ENCODE measurements at places on chromosomes 3 and 15. TPM values are rescaled to one million over a fixed set of nuclear protein-coding genes. Genes with fewer than 3 reads are reported as not detected.

The ITGA11 gene
- 0.71 TPM for total RNA-seq

The POPDC2 gene
- total RNA-seq = 2.3 TPM

The CCNB2 gene
- total RNA-seq = 36.9 TPM

The OSTN gene
- total RNA-seq = 3.5 TPM

The MAP1A gene
- total RNA-seq = 35.6 TPM

The FHIT gene
- total RNA-seq = 22.2 TPM

The RGMA gene
- total RNA-seq = 38.5 TPM

The ZNF860 gene
- 0.98 TPM for total RNA-seq

The CTXN2 gene
- total RNA-seq = 0.10 TPM

The CD47 gene
- 35.9 TPM for total RNA-seq

The IMPG2 gene
- 0.77 TPM for total RNA-seq

The EOMES gene
- total RNA-seq = 0.32 TPM

The WWTR1 gene
- 159 TPM for total RNA-seq

The ARNT2 gene
- 5.0 TPM for total RNA-seq

The CELSR3 gene
- total RNA-seq = 3.4 TPM

The ACOX2 gene
- 8.6 TPM for total RNA-seq

The MESP1 gene
- total RNA-seq = 2.1 TPM

The TM2D3 gene
- 49.8 TPM for total RNA-seq

Data from motor neuron (in vitro differentiated cells).